NCI-H510A treated with DMSO at 0.1 percent for 48 hours (cell line): ENCODE measurements at places on chromosomes 3 and 15.

GRCh38 chr3:74302969-74303368, 311.5 kb downstream of the CNTN3 start:
- no peak for DNase-seq

- no peak for DNase-seq
Observed at GRCh38 chr3:177652556-177653291, 455.4 kb upstream of the TBL1XR1 start.

- no peak for DNase-seq
Observed at GRCh38 chr3:126952261-126952982, 30.5 kb upstream of the PLXNA1 start.

DNA sequence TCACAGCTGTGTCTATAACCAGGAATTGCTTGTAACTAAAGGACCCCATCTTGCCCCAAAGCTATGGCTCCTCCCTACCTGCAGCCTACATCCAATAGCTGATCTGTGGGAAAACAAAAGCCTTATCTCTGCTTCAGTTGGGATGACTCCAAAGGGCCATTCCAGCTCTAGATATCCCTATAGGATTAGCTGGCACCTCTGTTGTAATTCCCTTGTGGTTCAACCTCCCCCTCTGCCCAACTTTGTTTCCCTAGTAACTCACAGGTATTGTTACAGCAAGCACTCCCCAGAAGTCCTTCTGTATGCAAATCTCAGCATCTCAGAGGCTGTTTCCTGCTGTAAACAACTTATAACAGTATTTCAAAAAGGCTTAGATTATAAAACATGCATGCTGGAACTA, 478.6 kb downstream of the AGBL1 start:
- no peak for DNase-seq

DNA sequence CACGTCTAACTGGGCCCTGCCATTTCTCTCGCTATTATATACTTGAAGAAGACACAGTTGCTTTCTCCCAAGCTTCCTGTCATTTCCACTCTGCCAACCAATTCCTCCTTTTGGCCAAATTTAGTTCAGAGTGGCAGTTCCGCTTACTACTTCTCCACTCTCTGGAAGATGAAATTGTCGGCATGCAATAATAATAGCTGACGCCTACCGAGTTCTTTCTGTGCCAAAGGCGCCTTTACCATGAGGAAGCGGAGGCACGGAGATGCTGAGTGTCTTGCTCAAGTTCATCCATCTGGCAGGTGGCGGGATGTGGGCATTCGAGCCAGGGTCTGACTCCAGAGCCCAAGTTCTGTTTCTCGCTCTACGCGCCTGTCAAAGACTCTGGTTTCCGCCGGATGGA, 14.6 kb upstream of the NRROS start:
- DNase-seq = no peak

DNA sequence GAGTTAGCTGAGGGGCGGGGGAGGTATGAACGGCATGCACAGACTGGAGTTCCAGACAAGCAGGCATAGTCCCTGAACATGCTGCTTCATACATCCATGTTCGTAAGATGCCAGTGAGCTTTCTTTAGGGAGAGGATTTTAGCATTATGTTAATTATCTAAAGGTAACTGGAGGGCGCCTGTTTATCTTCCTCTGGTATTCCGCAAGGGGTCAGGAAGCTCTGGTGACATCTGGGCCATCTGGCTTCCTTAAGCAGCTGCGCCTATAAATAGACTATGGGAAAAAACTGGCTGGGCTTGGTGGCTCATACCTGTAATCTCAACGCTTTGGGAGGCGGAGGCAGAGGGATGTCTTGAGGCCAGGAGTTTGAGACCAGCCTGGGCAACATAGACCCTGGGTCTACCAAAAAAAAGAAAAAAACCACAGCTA, 1.5 kb upstream of the FBXO22 start:
- peak; percentile 30 for DNase-seq

- peak; percentile 7 for DNase-seq
Observed at GRCh38 chr3:72336821-72337479, 511.3 kb downstream of the SHQ1 start.

GRCh38 chr15:46955576-46955975, 761.7 kb upstream of the SEMA6D start:
- DNase-seq = no peak

DNA sequence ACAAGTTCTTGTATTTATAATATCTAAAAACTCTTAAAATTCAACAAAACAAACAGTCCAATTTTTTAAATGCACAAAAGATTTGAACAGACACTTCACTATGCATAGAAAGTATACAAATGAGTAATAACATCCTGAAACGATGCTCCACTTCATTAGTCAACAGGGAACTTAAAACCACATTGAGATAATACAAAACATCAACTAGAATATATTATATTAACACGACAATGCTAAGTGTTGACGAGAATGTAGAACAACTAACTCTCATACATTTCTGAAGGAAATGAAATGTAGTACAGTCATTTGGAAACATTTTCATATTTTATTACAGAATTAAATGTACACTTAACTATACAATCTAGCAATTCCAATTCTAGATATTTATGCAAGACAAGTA, 93.4 kb downstream of the IGSF11 start:
- DNase-seq = no peak

DNA sequence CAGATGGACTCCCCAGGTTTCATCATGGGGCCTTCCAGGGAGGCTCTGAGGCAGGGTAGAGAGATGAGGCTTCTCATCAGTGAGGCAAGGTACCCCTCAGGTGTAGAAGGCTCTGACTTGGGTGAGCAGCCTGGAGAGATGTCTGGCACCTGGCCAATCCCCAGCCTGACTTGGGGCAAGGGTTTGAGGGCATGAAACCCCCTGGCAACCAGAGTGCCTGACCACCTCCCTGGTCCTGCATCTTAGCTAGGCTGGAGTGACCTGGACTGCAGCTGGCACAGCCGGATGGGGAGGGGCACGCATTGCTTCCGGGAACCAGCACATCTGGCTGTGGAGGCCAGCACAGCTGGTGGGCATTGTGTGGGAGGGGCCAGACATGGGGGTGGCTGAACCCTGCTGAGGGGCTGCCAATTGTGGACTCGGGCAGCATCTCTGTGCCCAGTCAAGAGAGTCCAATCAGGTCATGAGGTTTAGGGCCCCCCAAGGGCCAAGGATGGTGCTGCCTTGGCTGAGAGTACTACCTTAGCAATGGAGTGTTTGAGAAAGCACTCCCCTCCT, 1.9 kb downstream of the ZBTB47 start:
- DNase-seq = no peak

DNA sequence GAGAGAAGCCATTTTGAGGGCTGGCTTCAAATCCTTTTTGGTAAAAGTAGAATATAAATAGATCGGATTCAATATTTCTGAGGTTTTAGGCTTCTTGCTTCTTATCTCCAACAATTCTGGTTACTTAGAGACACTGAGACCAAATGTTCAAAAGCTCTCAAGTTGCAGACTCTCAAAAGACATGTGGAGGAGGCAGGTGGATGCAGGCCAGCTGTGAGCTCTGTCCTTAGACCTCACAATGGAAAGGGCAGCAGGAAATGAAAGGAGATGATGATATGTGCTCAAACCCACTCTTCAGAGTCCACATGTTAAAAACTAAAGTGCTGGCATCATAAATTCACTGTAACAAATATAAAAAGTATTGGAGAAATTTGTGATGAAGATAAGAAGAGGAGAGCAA, 424.9 kb upstream of the ALCAM start:
- DNase-seq = peak; percentile 29

DNA sequence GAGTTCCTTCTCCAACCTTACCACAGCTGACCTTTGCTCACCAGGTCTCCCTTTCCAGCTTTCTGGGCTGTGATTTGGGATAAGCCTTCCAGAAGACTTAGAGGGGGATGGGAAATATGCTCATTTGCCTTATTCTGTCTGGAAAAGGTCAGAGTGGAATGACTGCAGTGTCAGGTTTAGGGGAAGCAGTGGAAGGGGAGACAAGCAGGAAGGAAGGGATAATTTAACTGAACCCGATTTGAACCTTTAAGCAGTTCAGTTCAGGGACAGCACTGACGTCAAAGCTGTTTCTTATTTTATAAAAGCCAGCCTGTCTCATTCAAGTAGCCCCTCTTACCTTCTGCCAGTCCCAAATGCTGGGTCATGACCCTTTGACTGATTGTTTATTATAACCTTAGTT, 418.4 kb upstream of the RARB start:
- DNase-seq = no peak
